ENCODE measurements at places on chromosomes 5 and 9. TPM values are rescaled to one million over a fixed set of nuclear protein-coding genes. Genes with fewer than 3 reads are reported as not detected.

DNA sequence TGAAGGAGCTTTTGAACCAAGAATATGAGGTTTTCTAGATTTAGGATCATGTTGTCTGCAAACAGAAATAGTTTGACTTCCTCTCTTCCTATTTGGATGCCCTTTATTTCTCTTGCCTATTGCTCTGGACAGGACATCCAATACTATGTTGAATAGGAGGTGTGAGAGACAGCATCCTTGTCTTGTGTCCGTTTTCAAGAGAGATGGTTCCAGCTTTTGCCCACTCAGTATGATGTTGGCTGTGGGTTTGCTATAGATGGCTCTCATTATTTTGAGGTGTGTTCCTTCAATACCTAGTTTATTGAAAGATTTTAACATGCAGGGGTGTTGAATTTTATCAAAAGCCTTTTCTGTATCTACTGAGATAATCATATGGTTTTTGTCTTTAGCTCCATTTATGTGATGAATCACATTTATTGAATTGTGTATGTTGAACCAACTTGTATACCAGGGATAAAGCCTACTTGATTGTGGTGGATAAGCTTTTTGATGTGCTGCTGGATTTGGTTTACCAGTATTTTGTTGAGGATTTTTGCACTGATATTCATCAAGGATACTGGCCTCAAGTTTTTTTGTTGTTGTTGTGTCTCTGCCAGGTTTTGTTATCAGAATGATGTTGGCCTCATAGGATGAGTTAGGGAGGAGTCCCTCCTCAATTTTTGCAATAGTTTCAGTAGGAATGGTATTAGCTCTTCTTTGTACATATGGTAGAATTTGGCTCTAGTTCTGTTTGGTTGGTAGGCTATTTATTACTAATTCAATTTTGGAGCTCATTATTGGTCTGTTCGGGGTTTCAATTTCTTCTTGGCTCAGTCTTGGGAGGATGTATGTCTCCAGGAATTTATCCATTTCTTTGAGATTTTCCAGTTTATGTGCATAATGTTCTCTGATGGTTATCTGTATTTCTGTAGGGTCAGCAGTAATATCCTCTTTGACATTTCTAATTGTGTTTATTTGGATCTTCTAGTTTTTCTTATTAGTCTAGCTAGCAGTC, 41.2 kb upstream of the IFNE start:
- H3K4me1 ChIP-seq, result no peaks in the 10 kb centered on the region
- H3K36me3 ChIP-seq, result no peaks in the 10 kb centered on the region
- no peaks in the 10 kb centered on the region for H3K27me3 ChIP-seq
- DNase-seq, result no peak

- peaks cover 52% of the 10 kb centered on the region for H3K4me1 ChIP-seq
- H3K36me3 ChIP-seq, result peaks cover 80% of the 10 kb centered on the region
- no peak for DNase-seq
- no peak overlapping the region for H3K27ac ChIP-seq
- H3K27me3 ChIP-seq, result no peaks in the 10 kb centered on the region
Observed at GRCh38 chr5:79983618-79984017, 7.4 kb downstream of the MTX3 start.

GRCh38 chr9:89730715-89731114, 125.9 kb downstream of the GADD45G start:
- peaks cover 6% of the 10 kb centered on the region for H3K4me1 ChIP-seq
- H3K27ac ChIP-seq, result no peak overlapping the region
- no peaks in the 10 kb centered on the region for H3K36me3 ChIP-seq
- peaks cover 4% of the 10 kb centered on the region for H3K27me3 ChIP-seq

DNA sequence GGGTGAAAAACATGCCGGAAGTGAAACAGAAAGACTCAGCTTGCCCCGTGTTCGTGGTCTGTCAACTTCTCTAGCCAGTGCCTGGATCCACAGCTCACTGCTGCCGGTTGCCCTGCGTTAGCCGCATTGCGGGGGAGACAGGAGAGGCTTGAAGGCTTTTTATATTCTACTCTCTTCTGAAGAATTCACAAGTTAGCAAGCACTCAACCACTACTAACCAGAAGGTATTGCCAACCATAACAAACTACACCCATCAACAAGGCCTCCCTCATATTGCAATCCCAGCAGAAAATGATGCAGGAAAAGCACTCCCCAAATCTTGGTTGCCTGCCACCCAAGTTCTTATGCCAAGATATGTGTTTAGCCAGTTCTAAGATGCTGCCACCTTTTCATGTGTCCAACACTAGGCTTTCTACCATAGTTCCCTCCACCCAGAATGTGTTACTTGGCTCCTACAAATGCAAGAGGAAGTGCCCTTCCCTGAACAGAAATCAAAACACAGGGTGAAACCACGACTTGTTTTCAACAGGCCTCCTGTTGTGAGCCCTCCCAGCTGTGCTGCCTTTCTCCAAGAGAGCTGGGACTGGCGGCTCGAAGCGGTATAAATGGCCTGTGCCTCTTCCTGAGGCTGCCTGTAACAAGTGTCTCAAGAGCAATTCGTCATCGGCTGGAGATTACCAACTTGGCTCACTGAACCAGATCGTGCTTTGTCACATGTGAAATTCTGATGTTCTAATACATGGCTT, 129.0 kb downstream of the SNX18 start:
- H3K4me3 ChIP-seq, result peak overlapping the region; percentile 48
- H3K27ac ChIP-seq, result peak overlapping the region; percentile 99
- peaks cover 61% of the 10 kb centered on the region for H3K4me1 ChIP-seq
- no peaks in the 10 kb centered on the region for H3K27me3 ChIP-seq
- DNase-seq, result peak; percentile 85

RFX3 gene
- total RNA-seq, result 11.8 TPM

DNA sequence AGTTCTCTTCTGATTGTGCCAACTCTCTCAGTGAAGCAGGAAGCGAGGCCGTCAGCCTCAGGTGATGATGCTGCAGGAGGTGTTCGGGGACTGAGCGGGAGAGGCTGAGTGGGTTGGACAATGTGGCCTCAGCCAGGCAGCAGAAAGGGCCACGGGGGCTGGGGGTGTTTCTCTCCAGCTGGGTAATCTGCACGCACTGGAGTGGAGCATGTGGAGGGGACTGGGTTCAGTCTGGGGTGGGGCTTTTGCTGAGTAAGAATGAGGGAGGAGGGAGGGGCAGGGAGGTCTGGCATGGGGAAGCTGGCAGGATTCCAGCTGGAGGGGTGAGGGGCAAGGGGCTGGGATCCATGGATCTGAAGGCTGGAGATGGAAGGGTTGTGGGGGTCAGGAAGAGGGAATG, 60.8 kb upstream of the PHYKPL start:
- H3K27me3 ChIP-seq, result no peaks in the 10 kb centered on the region
- DNase-seq, result no peak
- no peak overlapping the region for H3K27ac ChIP-seq
- H3K4me1 ChIP-seq, result no peaks in the 10 kb centered on the region

- no peaks in the 10 kb centered on the region for H3K4me1 ChIP-seq
- no peaks in the 10 kb centered on the region for H3K27me3 ChIP-seq
- no peak overlapping the region for H3K27ac ChIP-seq
- no peak for DNase-seq
- no peaks in the 10 kb centered on the region for H3K36me3 ChIP-seq
Observed at GRCh38 chr9:25857147-25857546, 178.9 kb upstream of the TUSC1 start.

GRCh38 chr9:137750007-137750406, 127.6 kb upstream of the CACNA1B start:
- peaks cover 9% of the 10 kb centered on the region for H3K4me1 ChIP-seq
- DNase-seq, result no peak
- H3K4me3 ChIP-seq, result no peak overlapping the region
- no peaks in the 10 kb centered on the region for H3K27me3 ChIP-seq

- H3K4me1 ChIP-seq, result no peaks in the 10 kb centered on the region
- H3K4me3 ChIP-seq, result no peak overlapping the region
- no peak overlapping the region for H3K27ac ChIP-seq
- DNase-seq, result no peak
Observed at GRCh38 chr9:108905494-108905893, 28.4 kb downstream of the ELP1 start.

DNA sequence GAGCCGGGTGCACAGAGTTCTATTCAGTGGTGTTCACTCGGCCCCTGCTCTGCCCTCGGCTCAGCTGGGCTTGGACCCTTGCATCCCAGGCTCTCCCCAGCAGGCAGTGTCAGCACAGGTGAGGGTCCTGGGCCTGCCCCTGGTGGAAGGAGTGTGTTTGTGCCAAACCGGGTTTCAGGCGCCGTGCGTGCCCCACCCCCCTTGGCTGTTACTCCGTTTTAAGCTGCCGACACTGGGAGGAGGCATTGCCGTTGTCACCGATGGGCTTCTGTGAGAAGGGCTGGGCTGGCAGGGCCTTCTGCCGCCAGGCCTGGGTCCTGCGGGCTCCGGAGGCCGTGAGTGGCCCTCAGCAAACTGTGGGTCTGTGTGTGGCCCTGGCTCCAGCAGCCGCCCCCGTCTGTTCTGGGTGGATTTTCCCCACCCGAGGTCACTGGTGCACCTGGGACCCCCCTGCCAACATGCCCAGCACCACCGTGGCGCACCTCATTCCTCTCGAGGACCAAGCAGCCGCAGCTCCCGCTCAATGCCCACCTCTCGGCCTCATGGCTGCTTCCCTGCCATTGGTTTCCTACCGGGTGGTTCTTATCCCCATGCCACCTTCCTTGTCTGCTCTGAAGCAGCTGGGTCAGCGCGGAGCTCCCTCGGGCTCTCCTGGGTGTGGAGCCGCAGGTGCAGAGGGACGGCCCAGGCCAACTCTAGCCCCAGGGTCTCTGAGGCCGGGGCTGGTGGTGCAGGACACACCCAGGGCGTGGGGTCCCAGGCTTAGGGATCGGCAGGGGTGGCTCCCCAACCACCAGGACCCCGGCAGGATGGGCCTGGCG, 44.3 kb upstream of the EXOC3 start:
- peaks cover 52% of the 10 kb centered on the region for H3K4me1 ChIP-seq
- H3K36me3 ChIP-seq, result peaks cover 38% of the 10 kb centered on the region
- peak overlapping the region; percentile 75 for H3K27ac ChIP-seq
- peak; percentile 35 for DNase-seq
- H3K4me3 ChIP-seq, result no peak overlapping the region
- H3K27me3 ChIP-seq, result no peaks in the 10 kb centered on the region

DNA sequence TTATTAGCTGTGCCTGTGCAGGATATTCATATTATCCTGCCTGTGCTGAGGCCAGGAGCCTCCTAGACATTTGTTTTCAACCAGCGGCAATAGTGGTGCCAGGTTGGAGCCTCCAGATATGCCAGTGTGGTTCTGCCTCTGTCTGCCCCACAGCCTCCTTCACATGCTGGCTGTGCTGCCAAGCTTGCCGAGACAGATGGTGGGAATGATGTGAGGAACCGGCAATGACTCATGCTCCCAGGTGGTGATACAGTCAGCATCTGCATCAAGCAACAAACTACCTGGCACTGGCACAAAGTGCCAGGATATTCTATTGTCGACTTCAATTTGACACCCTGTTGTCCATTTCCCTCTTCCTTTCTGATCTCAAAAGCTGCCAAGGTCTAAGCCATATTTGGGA, 285.7 kb downstream of the CHSY3 start:
- no peaks in the 10 kb centered on the region for H3K4me1 ChIP-seq
- DNase-seq, result no peak
- no peaks in the 10 kb centered on the region for H3K27me3 ChIP-seq
- H3K4me3 ChIP-seq, result no peak overlapping the region
- H3K27ac ChIP-seq, result no peak overlapping the region

DNA sequence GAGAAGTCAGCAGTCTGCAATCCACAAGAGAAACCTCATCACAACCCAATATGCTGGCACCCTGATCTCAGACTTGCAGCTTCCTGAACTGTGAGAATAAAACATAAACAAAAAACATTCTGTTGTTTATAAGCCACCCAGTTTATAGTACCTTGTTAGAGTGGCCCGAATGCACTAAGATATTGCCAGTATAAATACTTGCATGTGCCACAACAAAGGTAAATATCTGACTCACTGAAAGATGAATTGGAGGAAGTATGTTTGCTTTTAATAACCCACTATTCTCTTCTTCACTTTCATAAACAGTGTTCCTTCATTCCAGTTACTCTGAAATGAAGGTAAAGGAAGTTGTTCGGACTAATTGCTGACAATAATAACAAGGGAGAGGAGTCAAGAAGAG, 1163.4 kb upstream of the CDH6 start:
- no peaks in the 10 kb centered on the region for H3K27me3 ChIP-seq
- no peaks in the 10 kb centered on the region for H3K4me1 ChIP-seq
- no peaks in the 10 kb centered on the region for H3K36me3 ChIP-seq
- no peak overlapping the region for H3K27ac ChIP-seq

DNA sequence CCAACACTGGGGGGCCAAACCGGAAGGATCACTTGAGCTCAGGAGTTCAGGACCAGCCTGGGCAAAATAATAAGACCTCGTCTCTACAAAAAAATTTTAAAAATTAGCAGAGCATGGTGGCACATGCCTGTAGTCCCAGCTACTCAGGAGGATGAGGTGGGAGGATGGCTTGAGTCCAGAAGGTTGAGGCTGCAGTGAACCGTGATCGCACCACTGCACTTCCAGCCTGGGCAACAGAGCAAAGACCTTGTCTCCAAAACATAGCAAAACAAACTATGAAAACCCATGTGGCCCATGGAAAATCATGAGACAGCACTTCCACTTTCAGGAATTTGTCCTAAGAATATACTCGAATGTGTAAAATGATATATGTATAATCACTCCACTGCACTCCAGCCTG, 6.1 kb downstream of the SETX start:
- peaks cover 45% of the 10 kb centered on the region for H3K4me1 ChIP-seq
- H3K4me3 ChIP-seq, result no peak overlapping the region
- H3K36me3 ChIP-seq, result peaks cover 68% of the 10 kb centered on the region

SV2C gene
- total RNA-seq, result 0.10 TPM

GRCh38 chr9:109150925-109151545, 16.0 kb downstream of the FRRS1L start:
- peaks cover 19% of the 10 kb centered on the region for H3K27me3 ChIP-seq
- no peak overlapping the region for H3K4me3 ChIP-seq
- DNase-seq, result no peak
- H3K27ac ChIP-seq, result no peak overlapping the region
- H3K4me1 ChIP-seq, result no peaks in the 10 kb centered on the region

GRCh38 chr5:125125031-125125823, 378.8 kb upstream of the ZNF608 start:
- H3K27me3 ChIP-seq, result no peaks in the 10 kb centered on the region
- H3K27ac ChIP-seq, result no peak overlapping the region
- DNase-seq, result no peak
- no peaks in the 10 kb centered on the region for H3K4me1 ChIP-seq

Data from activated CD4-positive, alpha-beta T cell treated with anti-CD3 and anti-CD28 coated beads, Interleukin-2, amount 10 ng/mL, durations not matched to agents 7 days and 5 days (primary cell).